ENCODE measurements at places on chromosomes 6 and 20. TPM values are rescaled to one million over a fixed set of nuclear protein-coding genes. Genes with fewer than 3 reads are reported as not detected.

Gene GTF3C6
- total RNA-seq: 145 TPM

Gene KCNQ2
- 0.26 TPM for total RNA-seq

Gene GPLD1
- 0.44 TPM for total RNA-seq

Gene GGTLC1
- total RNA-seq: not detected

- no peaks in the 10 kb centered on the region for H3K4me1 ChIP-seq
- H3K27me3 ChIP-seq: no peaks in the 10 kb centered on the region
- DNase-seq: peak; percentile 67
Observed at GRCh38 chr20:10090588-10091166, 55.9 kb downstream of the ANKEF1 start.

DNA sequence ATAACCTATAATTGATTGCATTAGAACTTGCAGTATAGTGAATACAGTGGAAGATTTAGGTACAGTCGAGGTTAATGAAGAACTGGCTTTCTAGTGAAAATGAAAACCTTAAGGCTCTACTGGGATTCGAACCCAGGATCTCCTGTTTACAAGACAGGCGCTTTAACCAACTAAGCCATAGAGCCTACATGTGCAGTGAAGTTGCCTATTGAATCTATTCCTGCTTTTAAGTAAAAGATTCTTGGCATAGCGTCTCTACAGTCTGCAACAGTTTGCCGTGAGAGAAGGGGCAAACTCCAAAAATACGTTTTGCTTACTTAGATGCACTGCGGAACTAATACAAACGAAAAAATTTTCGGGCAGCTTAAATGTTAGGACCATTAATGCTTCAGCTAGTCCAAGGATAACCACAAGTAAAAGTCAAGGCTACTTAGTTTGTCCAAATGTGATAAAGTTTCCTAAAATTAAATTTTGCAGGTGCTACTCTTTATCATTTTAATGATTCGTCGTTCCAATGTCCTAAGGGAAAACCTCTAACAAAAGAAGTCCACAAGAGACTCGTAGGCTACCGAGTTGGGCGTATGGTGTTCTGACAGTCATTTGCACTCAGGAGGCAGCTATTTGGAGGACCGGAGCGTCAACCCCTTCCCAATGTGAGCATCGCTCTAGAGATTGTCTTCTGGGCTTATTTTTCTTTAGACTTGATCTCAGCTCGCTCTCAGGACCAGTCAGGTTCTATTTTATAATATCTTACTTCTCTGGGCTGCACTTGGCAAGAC lies 31.3 kb upstream of the ZSCAN23 start:
- no peaks in the 10 kb centered on the region for H3K36me3 ChIP-seq
- H3K4me3 ChIP-seq: peak overlapping the region; percentile 74
- DNase-seq: peak; percentile 74
- H3K4me1 ChIP-seq: peaks cover 12% of the 10 kb centered on the region
- H3K27ac ChIP-seq: peak overlapping the region; percentile 15

GRCh38 chr6:133827766-133828165 lies 61.1 kb upstream of the TCF21 start:
- no peak overlapping the region for H3K4me3 ChIP-seq
- H3K27me3 ChIP-seq: peaks cover 9% of the 10 kb centered on the region
- no peaks in the 10 kb centered on the region for H3K4me1 ChIP-seq

GRCh38 chr20:18414140-18414539 lies 52.7 kb downstream of the DZANK1 start:
- peaks cover 5% of the 10 kb centered on the region for H3K4me1 ChIP-seq
- H3K4me3 ChIP-seq: no peak overlapping the region
- H3K27me3 ChIP-seq: no peaks in the 10 kb centered on the region

DNA sequence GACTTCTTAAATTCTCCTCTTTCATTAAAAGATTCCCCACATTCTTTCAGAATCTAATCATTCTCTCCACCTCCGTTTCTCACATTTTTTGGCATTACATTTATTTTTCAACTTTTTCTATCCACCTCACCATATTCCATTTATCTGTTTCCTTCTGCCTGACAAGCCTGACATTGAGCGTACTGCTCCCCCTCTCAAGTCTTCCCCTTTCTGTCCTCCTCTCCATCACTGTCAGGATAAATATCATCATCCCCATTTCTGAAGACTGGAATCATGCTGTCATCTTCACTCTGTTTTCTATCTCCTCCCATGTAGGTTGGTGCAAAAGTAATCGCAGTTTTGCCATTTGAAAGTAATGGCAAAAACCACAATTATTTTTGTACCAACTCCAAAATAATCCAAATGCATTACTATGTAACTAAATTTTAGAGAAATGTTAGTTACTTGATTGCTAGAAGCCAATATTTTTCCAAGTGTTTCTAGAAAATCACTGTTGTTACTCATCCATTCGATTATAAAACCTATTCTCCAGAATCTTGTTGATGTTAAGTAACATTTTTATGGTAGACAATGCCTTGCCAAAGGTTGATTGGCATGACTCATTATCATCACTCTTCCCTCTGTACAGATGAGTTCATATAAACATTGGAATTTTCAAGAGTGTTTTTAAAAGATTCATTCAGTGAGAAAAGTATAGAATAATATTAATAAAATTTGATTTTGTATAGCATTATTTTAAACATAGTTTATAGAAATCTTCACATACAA lies 292.3 kb upstream of the RNF217 start:
- no peaks in the 10 kb centered on the region for H3K36me3 ChIP-seq
- H3K4me3 ChIP-seq: no peak overlapping the region
- no peaks in the 10 kb centered on the region for H3K27me3 ChIP-seq
- DNase-seq: no peak
- H3K4me1 ChIP-seq: no peaks in the 10 kb centered on the region
- H3K27ac ChIP-seq: no peak overlapping the region

GRCh38 chr20:10504994-10505730 lies 70.1 kb downstream of the SLX4IP start:
- peaks cover 27% of the 10 kb centered on the region for H3K4me1 ChIP-seq
- H3K27ac ChIP-seq: no peak overlapping the region
- DNase-seq: no peak
- H3K36me3 ChIP-seq: no peaks in the 10 kb centered on the region

GRCh38 chr6:149646599-149646998 lies 1.9 kb downstream of the KATNA1 start:
- no peak overlapping the region for H3K27ac ChIP-seq
- H3K4me1 ChIP-seq: peaks cover 27% of the 10 kb centered on the region
- peaks cover 15% of the 10 kb centered on the region for H3K36me3 ChIP-seq
- no peaks in the 10 kb centered on the region for H3K27me3 ChIP-seq
- DNase-seq: no peak
- peak overlapping the region; percentile 39 for H3K4me3 ChIP-seq

- H3K4me3 ChIP-seq: no peak overlapping the region
- H3K36me3 ChIP-seq: no peaks in the 10 kb centered on the region
- H3K4me1 ChIP-seq: peaks cover 3% of the 10 kb centered on the region
- no peak overlapping the region for H3K27ac ChIP-seq
- no peak for DNase-seq
- peaks cover 2% of the 10 kb centered on the region for H3K27me3 ChIP-seq
Observed at GRCh38 chr6:25939593-25939992, 9.1 kb upstream of the SLC17A2 start.

DNA sequence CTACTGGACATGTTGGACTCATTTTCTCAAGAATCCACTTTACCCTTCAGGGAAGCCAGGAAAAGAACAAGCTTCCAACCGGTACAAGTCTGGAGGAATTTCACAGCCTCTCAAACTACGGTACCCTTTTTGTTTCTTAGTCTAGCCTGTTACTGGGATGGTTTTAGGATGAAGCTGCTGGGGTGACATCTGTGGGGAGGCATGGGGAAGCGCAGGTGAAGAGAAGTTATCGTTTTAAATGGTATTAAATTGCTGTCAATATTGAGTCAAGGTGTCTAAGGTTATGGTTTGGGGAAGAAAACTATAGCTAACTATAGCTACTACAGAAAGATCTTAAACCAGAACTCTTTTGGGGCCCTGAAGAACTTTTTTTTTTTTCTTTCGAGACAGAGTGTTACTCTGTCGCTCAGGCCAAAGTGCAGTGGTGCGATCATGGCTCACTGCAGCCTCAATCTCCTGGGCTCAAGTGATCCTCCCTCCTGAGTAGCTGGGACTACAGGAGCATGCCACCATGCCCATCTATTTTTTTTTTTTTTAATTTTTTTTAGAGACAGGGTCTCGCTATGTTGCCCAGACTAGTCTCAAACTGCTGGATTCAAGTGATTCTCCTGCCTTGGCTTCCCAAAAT lies 128.7 kb downstream of the RIN2 start:
- no peaks in the 10 kb centered on the region for H3K36me3 ChIP-seq
- no peaks in the 10 kb centered on the region for H3K4me1 ChIP-seq
- no peak overlapping the region for H3K4me3 ChIP-seq
- H3K27me3 ChIP-seq: peaks cover 12% of the 10 kb centered on the region
- H3K27ac ChIP-seq: no peak overlapping the region

- no peak for DNase-seq
- H3K4me1 ChIP-seq: no peaks in the 10 kb centered on the region
- H3K36me3 ChIP-seq: no peaks in the 10 kb centered on the region
Observed at GRCh38 chr20:64242797-64243475, 12.6 kb upstream of the PCMTD2 start.

- no peaks in the 10 kb centered on the region for H3K36me3 ChIP-seq
- H3K4me3 ChIP-seq: no peak overlapping the region
- peaks cover 6% of the 10 kb centered on the region for H3K4me1 ChIP-seq
- no peak overlapping the region for H3K27ac ChIP-seq
Observed at GRCh38 chr6:3247255-3248146, 11.2 kb upstream of the PSMG4 start.

- H3K4me1 ChIP-seq: peaks cover 8% of the 10 kb centered on the region
- DNase-seq: no peak
- H3K27me3 ChIP-seq: no peaks in the 10 kb centered on the region
- H3K4me3 ChIP-seq: no peak overlapping the region
Observed at GRCh38 chr6:39166912-39167290, 51.9 kb upstream of the SAYSD1 start.

DNA sequence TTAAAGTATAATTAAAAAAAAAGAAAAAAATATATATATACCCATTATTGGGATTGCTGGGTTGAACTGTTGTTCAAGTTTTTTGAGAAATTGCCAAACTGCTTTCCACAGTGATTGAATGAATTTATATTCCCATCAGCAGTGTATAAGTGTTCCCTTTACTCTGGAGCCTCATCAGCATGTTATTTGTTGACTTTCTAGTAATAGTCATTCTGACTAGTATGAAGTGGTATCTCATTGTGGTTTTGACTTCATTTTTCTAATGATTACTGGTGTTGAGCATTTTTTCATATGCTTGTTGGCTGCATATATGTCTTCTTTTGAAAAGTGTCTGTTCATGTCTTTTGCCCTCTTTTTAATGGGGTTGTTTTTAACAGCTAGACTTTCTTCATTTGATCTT lies 1260.8 kb upstream of the GJE1 start:
- no peaks in the 10 kb centered on the region for H3K4me1 ChIP-seq
- H3K27me3 ChIP-seq: no peaks in the 10 kb centered on the region
- H3K27ac ChIP-seq: no peak overlapping the region

- H3K27me3 ChIP-seq: peaks cover 18% of the 10 kb centered on the region
- H3K4me1 ChIP-seq: no peaks in the 10 kb centered on the region
- DNase-seq: no peak
Observed at GRCh38 chr20:34150306-34151000, 38.4 kb upstream of the EIF2S2 start.

DNA sequence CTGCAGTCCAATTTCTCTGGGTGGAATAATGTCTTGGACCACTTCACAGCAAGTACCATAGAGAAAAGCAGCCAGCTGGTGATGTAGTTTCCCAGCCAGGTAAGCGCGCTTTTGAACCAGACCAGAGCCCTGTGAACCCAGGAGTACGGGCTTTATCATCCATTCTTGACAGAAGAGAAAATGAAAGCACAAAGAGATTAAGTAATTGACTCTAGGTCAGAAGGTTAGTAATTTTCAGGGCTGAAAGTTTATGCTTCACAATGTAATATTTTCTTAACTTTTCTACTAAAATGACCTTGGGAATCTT lies 7.1 kb upstream of the UST start:
- no peaks in the 10 kb centered on the region for H3K4me1 ChIP-seq
- H3K36me3 ChIP-seq: no peaks in the 10 kb centered on the region
- H3K27me3 ChIP-seq: peaks cover 38% of the 10 kb centered on the region
- DNase-seq: peak; percentile 76
- H3K4me3 ChIP-seq: no peak overlapping the region

GRCh38 chr6:473768-474452 lies 82.4 kb downstream of the IRF4 start:
- peaks cover 2% of the 10 kb centered on the region for H3K36me3 ChIP-seq
- H3K27ac ChIP-seq: peak overlapping the region; percentile 47
- peaks cover 64% of the 10 kb centered on the region for H3K4me1 ChIP-seq
- H3K27me3 ChIP-seq: no peaks in the 10 kb centered on the region
- peak overlapping the region; percentile 26 for H3K4me3 ChIP-seq

GRCh38 chr20:1242099-1242498 lies 16.3 kb downstream of the RAD21L1 start:
- peaks cover 15% of the 10 kb centered on the region for H3K27me3 ChIP-seq
- peaks cover 2% of the 10 kb centered on the region for H3K4me1 ChIP-seq
- no peak overlapping the region for H3K4me3 ChIP-seq
- H3K27ac ChIP-seq: no peak overlapping the region
- no peak for DNase-seq

- peaks cover 8% of the 10 kb centered on the region for H3K4me1 ChIP-seq
- no peak overlapping the region for H3K27ac ChIP-seq
- H3K36me3 ChIP-seq: peaks cover 2% of the 10 kb centered on the region
- no peak overlapping the region for H3K4me3 ChIP-seq
- DNase-seq: peak; percentile 46
Observed at GRCh38 chr6:14472986-14473337, 355.4 kb downstream of the CD83 start.

DNA sequence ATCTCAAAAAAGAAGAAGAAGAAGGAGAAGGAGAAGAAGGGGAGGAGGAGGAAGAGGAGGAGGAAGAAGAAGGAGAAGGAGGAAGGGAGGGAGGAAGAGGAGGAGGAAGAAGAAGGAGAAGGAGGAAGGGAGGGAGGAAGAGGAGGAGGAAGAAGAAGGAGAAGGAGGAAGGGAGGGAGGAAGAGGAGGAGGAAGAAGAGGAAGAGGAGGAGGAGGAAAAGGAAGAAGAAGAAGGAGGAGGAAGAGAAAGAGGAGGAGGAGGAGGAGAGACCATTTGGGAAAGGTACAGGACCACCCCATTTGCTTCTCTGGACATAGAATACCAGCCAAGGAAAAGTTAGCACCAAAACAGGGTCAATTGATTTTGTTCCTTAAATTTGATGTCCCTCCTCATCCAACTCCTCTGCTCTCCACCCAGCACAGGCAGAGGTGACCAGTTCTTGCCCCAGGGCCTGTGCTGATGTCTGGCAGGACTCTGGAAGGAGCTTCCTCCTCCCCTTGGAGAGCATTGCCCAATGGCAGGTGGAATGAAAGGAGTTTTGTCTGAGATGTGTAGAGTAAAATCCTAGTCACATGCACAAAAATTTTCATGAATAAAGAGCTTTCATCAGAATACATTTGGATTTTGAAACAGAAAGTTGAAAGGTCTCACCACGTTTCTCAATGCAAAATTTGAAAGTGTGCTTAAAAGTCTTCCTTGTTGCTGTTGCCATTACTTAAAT lies 182.9 kb downstream of the LY86 start:
- H3K36me3 ChIP-seq: no peaks in the 10 kb centered on the region
- peaks cover 25% of the 10 kb centered on the region for H3K27me3 ChIP-seq
- H3K27ac ChIP-seq: no peak overlapping the region
- no peak overlapping the region for H3K4me3 ChIP-seq
- H3K4me1 ChIP-seq: no peaks in the 10 kb centered on the region

DNA sequence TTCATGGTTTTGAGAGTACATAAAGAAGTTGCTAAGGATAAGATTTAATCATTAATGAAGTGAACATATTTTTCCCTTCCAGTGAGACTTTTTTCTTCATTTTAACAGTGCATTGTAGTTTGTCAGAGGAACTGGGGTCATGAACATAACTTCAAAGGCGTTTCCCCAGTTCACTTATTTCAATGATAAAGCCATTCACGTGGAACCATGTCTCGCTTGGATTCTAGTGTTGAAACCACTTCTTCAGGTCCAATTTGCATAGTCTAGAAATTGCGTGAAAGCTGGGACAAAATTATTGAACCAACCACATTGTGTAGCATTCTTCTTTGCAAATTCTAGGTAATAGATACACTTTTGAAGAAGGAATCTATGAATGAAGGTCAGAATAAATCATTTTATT lies 197.0 kb downstream of the CLIC5 start:
- H3K4me1 ChIP-seq: peaks cover 40% of the 10 kb centered on the region
- peaks cover 12% of the 10 kb centered on the region for H3K36me3 ChIP-seq
- no peaks in the 10 kb centered on the region for H3K27me3 ChIP-seq

Measured in activated CD4-positive, alpha-beta T cell treated with anti-CD3 and anti-CD28 coated beads, Interleukin-2, amount 10 ng/mL, durations not matched to agents 24 days and 14 days (primary cell).